Endodermal cell (in vitro differentiated cells): ENCODE measurements at places on chromosomes 12 and 14.

DNA sequence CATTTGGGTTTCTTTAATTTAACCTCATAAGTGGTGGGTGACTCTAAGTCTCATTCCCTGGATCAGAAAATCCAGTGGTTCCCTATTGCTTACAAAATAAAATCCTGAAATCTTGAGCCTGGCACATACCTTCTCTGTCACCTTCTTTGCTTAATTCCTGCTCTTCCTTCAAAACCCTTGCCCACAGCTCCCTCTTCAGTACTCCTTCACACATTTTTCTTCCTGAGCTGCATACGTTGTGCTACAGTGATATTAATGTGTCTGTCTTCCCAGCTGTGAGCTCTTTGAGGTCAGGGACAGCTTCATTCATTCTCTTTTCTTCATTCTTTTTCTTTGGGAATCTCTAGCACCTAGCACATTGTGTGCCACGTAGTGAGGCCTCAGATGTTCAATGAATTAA is 9.5 kb downstream of the TSPAN11 start:
- no peak overlapping the region for H3K4me3 ChIP-seq
- no peaks in the 10 kb centered on the region for H3K36me3 ChIP-seq
- peak; percentile 10 for DNase-seq

- H3K4me1 ChIP-seq, result peaks cover 2% of the 10 kb centered on the region
- DNase-seq, result no peak
- no peaks in the 10 kb centered on the region for H3K27me3 ChIP-seq
Measured at GRCh38 chr14:96920023-96920422, 122.8 kb downstream of the VRK1 start.

DNA sequence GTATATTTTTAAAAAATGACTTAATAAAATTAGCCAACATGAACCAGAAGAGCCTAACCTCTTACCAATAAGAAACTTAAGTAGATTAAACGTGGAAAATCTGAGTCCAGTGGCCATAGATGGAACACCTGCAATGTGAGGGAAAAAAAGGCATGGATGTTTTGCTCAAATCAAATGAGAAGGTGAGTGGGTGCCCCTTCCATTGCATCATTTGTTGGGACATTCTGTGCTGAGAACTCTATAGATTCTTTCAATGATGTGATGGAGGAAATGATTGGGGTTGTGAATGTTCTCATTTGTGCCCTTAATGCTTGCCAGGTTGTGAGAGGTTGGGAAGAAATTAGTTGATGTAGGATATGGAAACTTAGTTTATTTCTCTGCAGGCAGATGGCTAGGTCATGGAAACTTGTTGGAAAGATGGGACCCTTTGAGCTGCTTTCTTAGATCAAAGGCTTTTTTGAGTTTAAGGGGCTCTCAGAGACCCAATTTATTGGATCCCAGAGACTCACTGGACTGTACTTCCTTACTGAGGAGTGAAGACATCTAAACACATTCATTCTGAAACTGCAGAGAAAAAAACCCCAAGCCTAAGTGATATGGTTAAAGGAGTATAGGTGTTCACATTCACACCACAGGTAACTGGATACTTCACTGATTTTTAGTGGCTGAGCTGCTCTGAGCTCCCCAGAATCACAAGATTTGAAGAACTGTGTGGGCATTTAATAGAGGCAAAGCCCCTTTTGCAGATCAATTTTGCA is 95.9 kb downstream of the DACT1 start:
- H3K27ac ChIP-seq, result no peak overlapping the region
- no peak for DNase-seq
- H3K4me3 ChIP-seq, result no peak overlapping the region
- H3K36me3 ChIP-seq, result no peaks in the 10 kb centered on the region

GRCh38 chr12:114186241-114187002 is 219.5 kb downstream of the TBX5 start:
- H3K27ac ChIP-seq, result peak overlapping the region; percentile 8
- DNase-seq, result peak; percentile 84
- no peaks in the 10 kb centered on the region for H3K36me3 ChIP-seq
- no peak overlapping the region for H3K4me3 ChIP-seq

DNA sequence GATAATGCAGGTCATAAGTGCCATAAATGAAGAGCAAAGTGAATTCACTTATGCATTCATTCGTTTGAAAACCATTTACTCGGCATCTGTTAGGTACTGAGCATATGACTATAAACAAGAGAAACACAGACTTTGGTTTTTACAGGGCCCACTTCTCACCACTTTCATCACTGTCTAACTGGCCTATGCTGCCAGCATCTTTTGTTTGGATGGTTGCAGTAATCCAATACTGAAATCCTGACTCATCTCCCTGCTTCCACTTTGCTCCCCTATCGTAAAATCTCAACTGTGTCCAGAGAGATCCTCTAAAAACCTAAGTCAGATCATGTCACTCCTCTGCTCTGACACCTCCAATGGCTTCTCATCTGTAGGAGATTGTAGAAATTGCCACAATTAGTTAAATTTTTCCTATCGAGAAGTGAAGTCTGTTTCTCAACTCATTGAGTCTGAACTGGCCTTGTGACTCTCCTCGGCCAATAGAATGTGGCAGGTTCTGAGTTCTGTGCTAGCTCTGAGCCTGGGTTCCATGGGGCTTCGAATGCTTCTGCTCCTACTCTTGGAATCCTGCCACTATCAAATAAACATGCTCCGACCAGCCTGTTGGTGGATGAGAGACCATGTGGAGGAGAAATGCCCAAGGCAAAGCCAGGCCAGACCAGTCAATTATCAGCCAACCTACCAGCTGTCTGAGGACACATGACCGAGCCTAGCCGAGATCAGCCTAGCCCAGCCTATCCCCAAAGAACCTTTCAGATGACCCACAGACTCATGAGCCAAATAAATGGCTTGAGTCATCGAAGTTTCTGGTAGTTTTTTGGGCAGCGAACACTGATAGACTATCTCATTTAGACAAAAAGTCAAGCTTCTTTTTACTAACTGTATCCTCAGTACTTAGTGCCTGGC is 2.2 kb upstream of the BATF start:
- H3K27ac ChIP-seq, result no peak overlapping the region
- H3K36me3 ChIP-seq, result no peaks in the 10 kb centered on the region
- no peak for DNase-seq
- H3K4me3 ChIP-seq, result no peak overlapping the region
- H3K27me3 ChIP-seq, result no peaks in the 10 kb centered on the region

GRCh38 chr14:91342206-91342760 is 75.3 kb downstream of the CCDC88C start:
- no peak overlapping the region for H3K27ac ChIP-seq
- H3K4me1 ChIP-seq, result no peaks in the 10 kb centered on the region
- DNase-seq, result no peak
- no peaks in the 10 kb centered on the region for H3K27me3 ChIP-seq
- peaks cover 15% of the 10 kb centered on the region for H3K36me3 ChIP-seq

- no peak for DNase-seq
Measured at GRCh38 chr12:89622115-89622514, 86.5 kb downstream of the ATP2B1 start.

- DNase-seq, result no peak
- H3K4me1 ChIP-seq, result no peaks in the 10 kb centered on the region
- H3K27ac ChIP-seq, result no peak overlapping the region
- no peak overlapping the region for H3K4me3 ChIP-seq
- no peaks in the 10 kb centered on the region for H3K27me3 ChIP-seq
Measured at GRCh38 chr14:56754921-56755320, 55.4 kb downstream of the OTX2 start.

GRCh38 chr12:57896434-57897201 is 44.7 kb upstream of the ATP23 start:
- DNase-seq, result peak; percentile 92
- H3K27ac ChIP-seq, result peak overlapping the region; percentile 6
- H3K27me3 ChIP-seq, result peaks cover 6% of the 10 kb centered on the region
- no peaks in the 10 kb centered on the region for H3K36me3 ChIP-seq
- H3K4me3 ChIP-seq, result peak overlapping the region; percentile 77

DNA sequence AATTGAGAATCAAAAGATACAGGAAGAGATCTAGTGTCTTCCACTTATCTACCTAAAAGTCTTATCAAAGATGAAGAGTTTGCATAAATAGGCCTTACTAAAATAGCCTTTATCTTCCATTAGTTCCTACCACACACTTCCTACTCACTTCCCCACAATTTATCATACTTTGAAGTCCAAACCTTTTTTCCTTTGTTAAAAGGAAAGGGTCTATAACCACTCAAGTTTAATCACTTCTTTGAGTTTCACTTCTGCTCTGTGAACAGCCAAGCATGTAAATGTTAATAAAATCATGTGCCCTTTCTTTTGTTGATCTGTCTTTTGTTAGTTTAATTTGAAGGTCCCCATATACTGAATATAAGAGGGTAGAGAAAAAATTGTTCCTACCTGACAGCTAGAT is 114.5 kb downstream of the PHLDA1 start:
- no peak for DNase-seq
- H3K36me3 ChIP-seq, result no peaks in the 10 kb centered on the region
- peaks cover 4% of the 10 kb centered on the region for H3K4me1 ChIP-seq

DNA sequence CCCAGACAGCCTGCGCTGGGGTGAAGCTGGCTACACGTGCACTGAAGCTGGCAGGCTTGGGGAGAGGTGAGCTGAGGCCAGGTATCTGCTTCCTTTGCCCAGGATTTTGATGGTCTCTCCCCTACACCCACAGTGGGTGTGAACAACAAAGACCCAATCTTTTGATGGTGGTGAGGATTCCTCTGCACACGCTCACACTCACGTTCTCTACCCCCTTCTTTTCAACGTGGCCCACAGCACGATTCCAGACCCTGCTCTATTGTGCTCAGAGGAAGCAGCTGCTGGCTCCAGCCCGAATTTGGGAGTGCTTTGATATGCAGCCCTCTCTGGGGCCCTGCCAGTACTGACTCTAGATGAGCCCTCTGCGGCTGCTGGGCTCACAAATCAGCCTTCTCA is 4.9 kb downstream of the CD9 start:
- no peak overlapping the region for H3K4me3 ChIP-seq
- peak; percentile 88 for DNase-seq
- H3K4me1 ChIP-seq, result no peaks in the 10 kb centered on the region
- H3K27me3 ChIP-seq, result peaks cover 28% of the 10 kb centered on the region

GRCh38 chr12:94140556-94140955 is 7.8 kb upstream of the PLXNC1 start:
- no peaks in the 10 kb centered on the region for H3K36me3 ChIP-seq
- H3K4me1 ChIP-seq, result no peaks in the 10 kb centered on the region
- no peak overlapping the region for H3K4me3 ChIP-seq
- no peak overlapping the region for H3K27ac ChIP-seq
- H3K27me3 ChIP-seq, result peaks cover 22% of the 10 kb centered on the region

DNA sequence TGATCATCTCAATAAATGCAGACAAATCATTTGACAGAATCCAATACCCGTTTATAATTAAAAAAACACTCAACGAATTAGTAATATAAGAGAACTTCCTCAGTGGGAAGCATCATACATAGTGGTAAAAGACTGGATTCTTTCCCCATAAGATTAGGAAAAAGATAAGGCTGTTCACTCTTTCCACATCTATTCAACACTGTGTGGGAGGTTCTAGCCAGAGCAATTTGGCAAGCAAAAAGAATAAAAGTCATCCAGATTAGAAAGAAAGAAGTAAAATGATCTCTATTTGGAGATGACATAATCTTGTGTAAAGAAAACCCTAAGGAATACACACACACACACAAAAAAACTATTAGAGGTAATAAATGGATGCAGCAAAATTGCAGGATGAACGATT is 38.4 kb downstream of the YEATS4 start:
- no peak for DNase-seq
- H3K4me1 ChIP-seq, result no peaks in the 10 kb centered on the region
- no peak overlapping the region for H3K4me3 ChIP-seq

- H3K27me3 ChIP-seq, result no peaks in the 10 kb centered on the region
- H3K36me3 ChIP-seq, result no peaks in the 10 kb centered on the region
- H3K27ac ChIP-seq, result no peak overlapping the region
- H3K4me1 ChIP-seq, result peaks cover 4% of the 10 kb centered on the region
- H3K4me3 ChIP-seq, result no peak overlapping the region
Measured at GRCh38 chr12:55624056-55624455, 12.6 kb upstream of the OR10P1 start.

GRCh38 chr14:32319368-32320049 is 9.6 kb upstream of the AKAP6 start:
- H3K36me3 ChIP-seq, result no peaks in the 10 kb centered on the region
- H3K4me3 ChIP-seq, result no peak overlapping the region
- no peaks in the 10 kb centered on the region for H3K4me1 ChIP-seq
- no peak for DNase-seq
- no peaks in the 10 kb centered on the region for H3K27me3 ChIP-seq

DNA sequence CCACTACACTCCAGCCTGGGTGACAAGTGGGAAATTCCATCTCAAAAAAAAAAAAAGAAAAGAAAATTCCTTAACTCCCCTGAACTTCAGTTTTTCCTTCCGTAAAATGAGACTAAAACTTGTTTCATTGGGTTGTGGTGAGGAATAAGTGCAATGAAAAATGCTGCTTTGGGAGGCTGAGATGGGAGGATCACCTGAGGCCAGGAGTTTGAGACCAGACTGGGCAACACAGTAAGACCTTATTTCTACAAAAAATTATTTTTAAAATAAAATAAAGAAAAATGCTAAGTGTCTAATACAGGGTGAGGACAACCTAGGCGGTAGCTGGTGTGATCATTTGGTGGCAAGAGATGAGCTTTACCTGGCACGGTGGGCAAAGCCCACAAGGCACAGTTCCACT is 6.9 kb downstream of the SMAGP start:
- no peak for DNase-seq
- H3K4me3 ChIP-seq, result no peak overlapping the region
- no peaks in the 10 kb centered on the region for H3K4me1 ChIP-seq
- H3K27ac ChIP-seq, result no peak overlapping the region

DNA sequence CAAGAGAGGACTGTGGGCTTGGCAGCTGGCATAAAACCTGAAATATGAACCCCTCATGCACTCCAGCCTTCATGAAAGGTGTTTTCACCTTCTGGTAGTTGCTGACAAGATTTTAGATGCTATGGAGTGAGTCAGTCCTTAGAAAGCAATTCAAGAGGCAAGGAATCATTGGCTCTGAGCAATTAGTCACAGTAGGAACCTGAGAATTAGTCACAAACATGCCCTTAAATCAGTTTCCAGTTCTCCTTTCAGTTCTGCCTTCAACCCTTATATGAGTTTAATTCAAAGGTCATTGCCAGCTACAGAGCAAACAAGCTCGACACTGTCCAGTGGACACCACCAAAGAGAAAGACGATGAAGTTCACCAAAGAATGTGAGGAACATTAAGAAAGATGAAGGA is 472.3 kb downstream of the GLT1D1 start:
- no peaks in the 10 kb centered on the region for H3K4me1 ChIP-seq
- H3K27me3 ChIP-seq, result no peaks in the 10 kb centered on the region
- no peak for DNase-seq
- no peaks in the 10 kb centered on the region for H3K36me3 ChIP-seq
- no peak overlapping the region for H3K27ac ChIP-seq

GRCh38 chr12:5489017-5489416 is 57.1 kb downstream of the NTF3 start:
- no peak overlapping the region for H3K4me3 ChIP-seq
- no peak for DNase-seq
- H3K4me1 ChIP-seq, result no peaks in the 10 kb centered on the region
- no peaks in the 10 kb centered on the region for H3K36me3 ChIP-seq
- H3K27ac ChIP-seq, result no peak overlapping the region

GRCh38 chr12:82765971-82766705 is 79.4 kb downstream of the TMTC2 start:
- no peaks in the 10 kb centered on the region for H3K27me3 ChIP-seq
- H3K36me3 ChIP-seq, result no peaks in the 10 kb centered on the region
- no peaks in the 10 kb centered on the region for H3K4me1 ChIP-seq
- H3K27ac ChIP-seq, result no peak overlapping the region
- H3K4me3 ChIP-seq, result no peak overlapping the region

GRCh38 chr14:103123634-103124500 is 606 bp downstream of the TNFAIP2 start:
- no peaks in the 10 kb centered on the region for H3K36me3 ChIP-seq
- no peaks in the 10 kb centered on the region for H3K27me3 ChIP-seq
- peak; percentile 85 for DNase-seq
- no peaks in the 10 kb centered on the region for H3K4me1 ChIP-seq

GRCh38 chr12:124921200-124922031 is 7.0 kb upstream of the UBC start:
- DNase-seq, result peak; percentile 91
- peak overlapping the region; percentile 78 for H3K4me3 ChIP-seq
- H3K27me3 ChIP-seq, result no peaks in the 10 kb centered on the region
- no peaks in the 10 kb centered on the region for H3K36me3 ChIP-seq
